Large intestine (tissue), 12 donors: ENCODE measurements at places on chromosomes 7 and 10. TPM values are rescaled to one million over a fixed set of nuclear protein-coding genes. Genes with fewer than 3 reads are reported as not detected.

GRCh38 chr10:85658518-85658917 lies 708.1 kb downstream of the GRID1 start:
- DNase-seq: no peak

- DNase-seq: no peak
Measured at GRCh38 chr10:71600849-71601248, 118.7 kb downstream of the C10orf105 start.

- DNase-seq: no peak
Measured at GRCh38 chr10:119337796-119338432, 130.5 kb downstream of the GRK5 start.

The SH2D4B gene
- 0.01 TPM for polyA plus RNA-seq

- DNase-seq: no peak
Measured at GRCh38 chr7:103149808-103150180, 895 bp upstream of the NAPEPLD start.

The HACD1 gene
- polyA plus RNA-seq: 18.6 TPM

DNA sequence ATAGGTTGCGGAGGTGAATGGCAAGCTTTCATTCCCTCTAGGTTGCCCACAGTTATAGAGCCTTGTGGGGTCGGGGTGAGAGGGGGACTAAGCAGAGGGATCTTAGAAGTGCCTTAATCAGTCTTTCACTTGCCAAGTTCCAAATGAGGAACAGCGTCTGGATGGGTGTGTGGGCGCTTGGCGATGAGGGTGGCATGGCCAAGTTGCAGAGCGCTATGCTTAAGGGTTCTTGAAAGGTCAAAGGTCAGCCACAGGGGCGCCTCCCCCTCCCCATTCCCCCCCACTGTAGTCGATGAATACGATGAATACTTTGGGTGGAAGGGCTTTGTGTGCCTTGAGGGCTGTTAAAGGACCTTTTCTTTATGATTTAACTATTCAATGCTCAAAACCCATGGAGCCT lies 185.0 kb downstream of the TCF7L2 start:
- no peak for DNase-seq

GRCh38 chr10:76399226-76399625 lies 967.8 kb downstream of the LRMDA start:
- no peak for DNase-seq

The FAM25A gene
- not detected for polyA plus RNA-seq

- DNase-seq: peak; percentile 54
Measured at GRCh38 chr10:88041243-88042159, 178.1 kb downstream of the PTEN start.

GRCh38 chr10:21811245-21811585 lies 192.3 kb downstream of the DNAJC1 start:
- DNase-seq: no peak

The PCLO gene
- polyA plus RNA-seq: 10.7 TPM

- no peak for DNase-seq
Measured at GRCh38 chr7:105791926-105792325, 84.5 kb downstream of the ATXN7L1 start.

The ASIC3 gene
- 6.9 TPM for polyA plus RNA-seq

DNA sequence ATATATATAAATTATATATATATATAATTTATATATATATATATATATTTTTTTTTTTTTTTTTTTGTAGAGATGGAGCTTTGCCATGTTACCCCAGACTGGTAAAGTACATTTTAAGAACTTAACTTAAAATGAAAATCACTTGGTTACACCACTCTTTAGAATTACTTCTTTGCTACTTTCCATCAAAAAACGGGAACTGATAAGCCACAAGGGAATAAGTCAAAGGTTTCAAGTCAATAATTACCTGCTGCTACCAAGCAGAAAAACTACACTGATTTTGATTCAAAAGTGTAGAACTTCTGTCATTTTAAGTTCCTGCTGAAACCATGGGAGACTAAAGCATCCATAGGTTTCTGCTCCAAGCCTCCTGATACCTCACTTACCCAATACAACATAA lies 12.2 kb downstream of the PPA1 start:
- no peak for DNase-seq

DNA sequence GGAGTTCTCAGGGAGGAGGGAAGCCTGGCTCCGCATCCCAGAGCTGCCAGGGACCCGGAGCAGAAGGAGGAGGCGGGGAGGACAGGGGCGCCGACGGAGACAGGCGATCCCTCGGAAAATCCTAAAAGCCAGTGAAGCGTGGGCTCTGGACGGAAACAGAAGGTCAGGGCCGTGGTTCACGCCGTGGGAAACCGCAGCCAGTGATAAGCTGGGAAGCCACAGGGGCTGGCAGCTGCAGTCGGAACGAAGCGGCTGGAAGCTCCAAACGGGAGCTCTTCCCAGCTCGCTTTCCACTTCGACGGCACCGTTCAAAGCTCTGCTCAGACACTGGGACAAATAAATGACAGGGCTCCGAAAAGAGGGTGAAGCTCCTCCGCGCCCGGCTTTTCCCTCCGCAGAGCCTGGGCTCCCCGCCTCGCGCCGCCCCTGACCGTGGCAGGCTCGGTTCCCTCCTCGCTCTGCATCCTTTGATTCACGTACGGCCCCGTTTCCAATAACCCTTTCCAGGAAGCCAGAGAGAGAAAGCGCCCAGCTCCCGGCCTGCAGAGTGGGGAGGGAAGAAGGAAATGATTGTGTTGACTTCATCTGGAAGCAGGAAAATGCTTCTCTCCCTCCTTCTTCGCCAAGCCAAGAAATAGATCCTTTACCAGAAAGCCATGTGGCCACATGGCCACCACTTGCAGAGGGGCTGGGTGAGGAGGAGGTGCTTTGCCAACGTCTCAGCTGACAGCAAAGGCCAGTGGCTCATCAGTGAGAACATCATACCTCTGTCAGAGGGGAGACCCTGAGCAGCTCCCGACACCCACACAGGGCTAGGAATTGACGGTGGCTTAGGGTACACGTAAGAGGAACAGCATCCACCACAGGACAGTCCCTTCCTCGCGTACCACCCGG lies 57.4 kb downstream of the ADRB1 start:
- DNase-seq: peak; percentile 63

GRCh38 chr7:114821030-114821900 lies 100.6 kb upstream of the MDFIC start:
- no peak for DNase-seq

GRCh38 chr7:141012044-141012685 lies 2.6 kb downstream of the MRPS33 start:
- DNase-seq: peak; percentile 84

DNA sequence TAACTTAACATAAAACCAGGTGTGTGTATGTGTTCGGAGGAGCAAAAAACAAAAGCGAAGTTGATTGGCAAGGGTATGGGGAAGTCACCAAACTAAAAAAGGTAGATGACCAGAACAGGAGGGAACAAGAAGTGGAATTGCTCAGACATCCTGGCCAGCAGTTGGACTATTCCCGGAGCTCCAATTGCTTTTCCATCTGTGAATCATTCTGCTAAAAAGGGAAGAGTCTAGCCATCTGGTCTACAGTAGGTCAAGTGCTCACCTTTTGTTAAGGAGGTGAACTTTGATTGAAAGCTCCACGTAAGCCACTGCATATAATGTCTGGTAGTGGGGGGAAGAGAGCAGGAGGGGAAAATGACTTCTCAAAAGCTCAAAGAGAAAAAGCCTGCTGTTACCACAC lies 50.0 kb upstream of the BET1 start:
- DNase-seq: no peak

The BRAT1 gene
- 27.1 TPM for polyA plus RNA-seq

DNA sequence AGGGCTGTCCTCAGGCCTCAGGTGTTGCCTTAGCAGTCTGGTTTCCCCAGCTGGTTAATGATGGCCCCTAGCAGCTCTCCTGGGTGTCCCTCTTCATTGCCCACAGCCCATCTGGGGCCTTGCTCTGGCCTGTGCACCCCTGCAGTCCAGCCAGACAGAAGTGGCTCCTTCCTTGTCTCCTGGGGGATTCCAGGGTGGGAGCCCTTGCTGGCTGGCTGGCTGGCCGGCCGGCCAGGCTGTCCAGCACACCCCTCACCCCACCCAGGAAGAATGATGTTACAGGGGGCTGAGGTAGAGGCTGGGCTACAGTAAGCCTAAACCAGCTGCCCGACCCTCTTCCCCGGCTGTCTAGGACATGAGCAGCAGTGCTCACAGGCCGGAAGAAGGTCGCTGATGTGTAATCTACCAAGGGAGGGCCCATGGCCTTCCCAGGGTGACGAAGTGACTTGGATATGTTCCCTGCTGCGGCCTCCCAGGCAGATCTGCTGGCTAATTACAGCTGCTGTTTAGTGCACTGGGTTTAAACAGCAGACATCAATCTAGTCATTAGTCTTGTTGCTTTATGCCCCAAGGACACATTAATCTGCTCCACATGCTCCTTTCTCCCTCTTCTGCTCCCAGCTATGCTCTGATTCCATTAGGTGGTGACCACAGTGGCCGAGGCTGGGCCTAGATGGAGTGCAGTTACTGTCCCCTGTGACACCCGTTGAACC lies 53.8 kb upstream of the LRRC4 start:
- peak; percentile 44 for DNase-seq

DNA sequence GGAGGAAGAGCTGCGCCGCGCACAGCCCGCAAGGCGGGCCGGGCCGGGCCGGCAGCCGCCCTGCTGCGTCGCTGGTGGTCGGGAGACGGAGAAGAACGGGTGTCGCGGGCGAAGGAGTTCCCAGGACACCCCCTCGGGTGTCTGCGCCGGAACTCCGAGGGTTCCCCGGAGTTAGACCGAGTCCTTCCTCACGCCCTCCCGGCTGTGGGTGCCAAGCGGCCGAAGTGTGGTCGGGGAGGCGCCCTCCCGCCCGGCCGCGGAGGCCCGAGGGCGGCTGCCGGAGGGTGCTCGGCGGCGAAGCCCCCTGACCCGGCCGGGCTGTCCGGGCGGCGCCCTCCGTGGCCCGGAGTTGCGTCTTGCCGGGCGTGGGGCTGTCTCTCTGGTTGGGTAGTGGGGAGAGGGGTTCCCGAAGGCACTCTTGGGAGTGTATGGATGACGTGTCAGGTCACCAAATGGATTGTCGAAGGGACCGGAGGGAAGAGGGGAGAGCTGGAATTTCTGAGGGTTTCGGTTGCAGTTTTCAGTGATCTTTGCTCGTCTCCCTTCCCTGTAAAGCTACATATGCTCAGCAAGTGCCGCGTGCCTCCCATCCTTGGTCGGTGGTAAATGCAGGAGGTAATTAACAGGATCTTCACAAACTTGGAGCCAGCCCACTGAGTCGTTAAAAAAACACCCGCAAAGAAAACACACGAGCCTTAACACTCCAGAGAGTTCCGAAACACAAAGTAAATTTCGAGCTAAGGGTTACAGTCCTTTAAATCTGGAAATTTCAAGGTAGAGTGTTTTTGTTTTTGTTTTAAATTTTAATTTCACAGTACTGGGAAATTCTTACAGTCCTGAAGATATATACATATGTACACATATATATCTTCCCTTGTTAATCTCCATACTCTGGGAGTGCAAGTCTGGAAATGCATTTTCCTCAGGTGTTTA lies 871 bp downstream of the ST7 start:
- DNase-seq: peak; percentile 82

DNA sequence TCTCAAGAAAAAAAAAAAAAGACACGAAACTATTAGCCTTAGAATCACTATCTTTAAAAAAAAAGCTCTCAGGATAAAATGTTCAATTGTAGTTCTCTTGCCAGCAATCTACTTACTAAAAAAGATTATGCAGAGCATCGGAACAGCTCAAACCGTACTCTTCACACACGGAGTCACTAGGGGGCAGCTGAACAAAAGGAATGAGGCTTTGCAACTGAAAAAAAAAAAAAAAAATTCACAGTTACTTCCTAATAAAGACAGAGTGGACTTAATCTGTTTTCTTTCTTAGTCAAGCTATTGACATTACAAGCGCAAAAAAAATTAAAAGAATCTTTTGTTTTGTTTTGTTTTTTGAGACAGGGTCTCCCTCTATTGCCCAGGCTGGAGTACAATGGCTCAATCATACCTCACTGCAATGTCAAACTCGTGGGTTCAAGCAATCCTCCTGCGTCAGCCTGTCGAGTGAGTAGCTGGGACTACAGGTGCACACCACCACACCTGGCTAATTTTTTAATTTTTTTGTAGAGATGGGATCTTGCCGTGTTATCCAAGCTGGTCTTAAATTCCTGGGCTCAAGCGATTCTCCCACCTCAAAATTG lies 11.5 kb downstream of the PMS2 start:
- peak; percentile 37 for DNase-seq

GRCh38 chr10:12377658-12378290 lies 28.4 kb downstream of the CAMK1D start:
- DNase-seq: no peak

The EEPD1 gene
- 8.4 TPM for polyA plus RNA-seq

The HOXA11 gene
- polyA plus RNA-seq: not detected

The VIPR2 gene
- polyA plus RNA-seq: 1.4 TPM

DNA sequence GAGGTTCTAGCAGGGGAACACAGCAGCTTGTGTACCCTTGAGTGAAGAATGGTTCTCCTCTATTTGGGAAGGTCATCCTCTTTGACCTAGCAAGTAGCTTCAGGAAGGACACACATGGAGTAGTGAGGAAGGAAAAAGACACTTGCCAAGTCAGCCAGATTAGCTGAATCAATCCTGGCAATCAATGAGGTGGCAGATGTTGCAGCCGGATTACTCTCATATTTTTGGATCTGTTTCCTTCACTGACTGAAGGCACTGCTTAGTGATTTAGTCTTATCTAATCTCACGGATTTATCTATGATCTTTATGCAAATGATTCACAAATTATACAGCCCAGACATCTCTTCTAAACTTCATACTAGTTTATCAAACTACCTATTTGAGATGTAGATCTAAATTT lies 218.8 kb downstream of the GPR158 start:
- no peak for DNase-seq

DNA sequence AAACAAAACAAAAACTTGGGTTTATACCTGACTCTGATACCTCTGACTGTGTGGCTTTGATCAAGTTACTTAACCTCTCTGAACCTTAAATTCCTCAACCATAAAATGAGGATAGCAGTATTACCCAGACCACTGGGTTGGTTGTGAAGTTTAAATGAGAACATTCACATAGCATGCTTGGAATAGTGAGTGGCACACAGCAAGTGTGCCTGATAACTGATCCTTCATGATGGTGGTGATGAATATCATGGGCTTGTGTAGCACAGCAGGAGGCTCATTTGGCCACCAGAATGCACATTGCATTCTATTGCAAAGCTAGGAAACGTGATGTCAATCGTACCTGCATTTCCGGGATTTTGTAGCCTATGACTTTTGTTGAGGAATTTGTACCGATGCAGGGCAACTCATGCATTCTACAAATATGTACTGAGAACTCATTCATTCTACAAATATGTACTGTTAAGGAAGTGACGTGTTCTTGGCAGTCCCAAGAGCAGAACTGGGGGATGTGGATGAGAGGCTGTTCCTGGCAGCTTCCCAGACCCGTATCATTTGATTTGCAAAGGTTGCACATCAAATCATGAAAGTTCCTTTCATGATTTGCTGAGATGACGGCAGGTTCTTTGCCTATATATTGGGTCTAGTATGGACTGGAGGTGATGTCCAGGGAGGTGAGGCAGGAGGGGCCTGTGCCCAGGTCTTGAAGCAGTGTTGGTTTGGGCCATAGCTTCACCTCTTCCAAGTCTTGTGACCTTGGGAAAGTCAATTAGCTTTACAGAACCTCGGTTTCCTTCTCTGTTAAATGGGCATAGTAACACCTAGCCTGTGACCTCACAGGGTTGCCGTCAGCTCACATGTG lies 94.6 kb upstream of the SMNDC1 start:
- DNase-seq: peak; percentile 43
